ENCODE measurements at places on chromosomes 6 and 20.

DNA sequence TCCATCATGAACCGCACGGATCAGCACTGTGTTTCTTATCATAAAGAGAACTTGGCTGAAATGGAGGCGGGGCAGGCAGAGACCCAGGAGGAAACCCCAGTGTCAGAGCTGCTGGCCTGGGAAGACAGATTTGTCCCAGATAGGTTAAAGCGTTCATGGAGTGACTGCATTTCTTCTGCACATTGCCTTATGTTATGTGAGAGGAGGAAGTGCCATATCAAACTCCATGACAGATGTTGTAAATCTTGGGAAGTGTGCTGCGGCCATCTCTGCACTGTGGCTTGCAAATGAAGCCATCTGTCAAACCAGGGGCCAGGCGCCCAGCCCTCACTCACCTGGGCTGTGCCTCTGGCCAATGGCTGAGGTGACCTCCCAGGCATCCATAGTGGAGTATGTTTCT lies 163.0 kb downstream of the SLC24A3 start:
- no peak for DNase-seq

GRCh38 chr20:48042628-48043027 lies 257.3 kb upstream of the SULF2 start:
- no peak for DNase-seq

DNA sequence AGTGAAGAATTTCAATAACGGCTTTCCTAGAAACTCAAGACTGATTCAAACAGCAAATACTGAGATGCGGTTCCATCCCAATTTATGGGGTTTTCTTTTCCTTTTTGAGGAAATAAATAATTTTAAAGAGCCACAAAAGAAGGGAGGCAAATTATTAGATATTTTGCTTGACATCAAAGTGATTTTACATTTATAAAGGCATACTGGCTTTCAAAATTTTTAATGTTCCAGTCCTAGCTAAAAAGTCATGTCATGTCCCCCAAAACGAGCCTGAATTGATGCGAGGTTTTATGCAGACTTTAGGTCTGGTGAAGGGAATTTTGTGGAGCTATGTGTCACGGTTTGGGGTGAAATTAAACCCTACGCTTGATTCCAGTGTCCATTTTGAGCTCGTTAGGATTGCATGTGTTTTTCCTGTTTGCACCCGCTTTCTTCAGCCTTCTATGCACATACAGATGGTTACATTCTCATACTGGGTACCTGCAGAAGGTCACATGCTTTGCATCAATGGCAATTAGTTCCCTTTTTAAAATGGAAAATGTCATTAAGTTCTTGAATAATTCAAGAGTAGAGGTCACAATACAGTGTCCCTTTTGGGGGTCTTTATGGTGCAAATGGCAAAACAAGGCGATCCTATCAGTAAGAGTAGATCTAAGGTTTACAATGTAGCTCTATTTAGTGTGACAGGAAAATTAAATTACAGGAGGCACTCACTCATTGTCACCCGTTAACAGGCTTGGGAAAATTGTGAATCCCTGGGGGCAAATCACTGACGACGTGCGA lies 17.3 kb downstream of the FOXA2 start:
- DNase-seq: no peak

DNA sequence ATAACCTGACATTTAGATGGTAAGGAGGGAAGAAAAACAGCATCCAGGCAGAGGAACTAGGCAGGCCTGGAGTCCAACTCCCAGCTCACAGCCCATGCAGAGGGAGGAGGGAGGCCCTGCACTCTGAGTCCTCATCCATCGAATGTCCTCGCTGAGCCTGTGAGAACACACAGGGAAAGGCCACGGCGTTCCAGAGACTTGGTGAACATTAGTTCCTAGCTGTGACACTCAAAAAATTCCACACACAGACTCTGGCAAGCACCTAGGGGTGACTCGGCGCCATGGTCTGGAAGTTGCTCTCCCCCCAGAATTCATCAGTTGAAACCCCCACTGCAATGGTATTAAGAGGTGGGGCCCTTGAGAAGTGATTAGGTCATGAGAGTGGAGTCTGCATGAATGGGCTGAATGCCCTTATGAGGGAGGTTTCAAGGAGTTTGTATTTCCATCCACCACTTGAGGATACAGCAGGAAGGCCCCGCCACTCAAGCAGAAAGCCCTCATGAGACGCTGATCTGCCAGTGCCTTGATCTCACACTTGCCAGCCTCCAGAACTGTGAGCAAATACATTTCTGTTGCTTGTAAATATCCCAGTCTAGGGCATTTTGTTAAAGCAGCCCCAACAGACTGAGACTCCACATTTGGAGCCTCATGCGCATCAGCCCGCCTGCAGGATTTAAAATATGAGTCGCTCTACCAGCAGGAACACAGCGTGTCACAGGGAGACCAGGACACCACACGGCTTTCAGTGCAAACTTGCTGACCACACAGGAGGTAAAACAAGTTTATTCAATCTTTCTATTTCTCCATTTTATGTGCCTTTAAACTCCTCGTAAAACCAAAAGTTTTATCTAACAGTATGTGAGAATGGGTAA lies 73.9 kb downstream of the WDR27 start:
- no peak for DNase-seq

- DNase-seq: no peak
Observed at GRCh38 chr6:7846966-7847818, 63.4 kb downstream of the TXNDC5 start.

GRCh38 chr6:163327921-163328320 lies 86.6 kb upstream of the QKI start:
- no peak for DNase-seq

- DNase-seq: no peak
Observed at GRCh38 chr6:22372922-22373321, 76.1 kb upstream of the PRL start.

DNA sequence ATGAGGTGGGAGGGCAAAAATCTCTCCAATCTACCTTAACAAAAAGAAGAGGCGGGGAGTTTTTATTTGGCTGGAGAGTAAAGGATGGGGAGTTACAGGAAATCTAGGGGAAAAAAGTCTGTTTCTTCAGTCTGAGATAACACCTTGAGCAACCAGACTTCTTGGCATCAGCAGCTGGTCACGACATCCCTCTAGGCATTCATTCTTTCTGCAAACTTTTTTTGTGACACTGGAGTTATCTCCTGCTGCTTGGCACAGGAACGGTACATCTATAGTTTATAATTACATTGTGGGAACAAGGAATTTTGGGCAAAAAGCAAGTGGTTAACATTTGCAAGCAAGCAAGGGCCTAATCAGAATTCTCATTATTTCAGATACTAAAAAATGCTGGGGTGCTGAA lies 50.6 kb upstream of the IFNGR1 start:
- DNase-seq: no peak

- no peak for DNase-seq
Observed at GRCh38 chr6:29509239-29509638, 21.5 kb upstream of the MAS1L start.

- DNase-seq: no peak
Observed at GRCh38 chr6:149440735-149441671, 40.9 kb downstream of the SUMO4 start.

GRCh38 chr6:64010010-64010409 lies 374.4 kb downstream of the PHF3 start:
- no peak for DNase-seq

DNA sequence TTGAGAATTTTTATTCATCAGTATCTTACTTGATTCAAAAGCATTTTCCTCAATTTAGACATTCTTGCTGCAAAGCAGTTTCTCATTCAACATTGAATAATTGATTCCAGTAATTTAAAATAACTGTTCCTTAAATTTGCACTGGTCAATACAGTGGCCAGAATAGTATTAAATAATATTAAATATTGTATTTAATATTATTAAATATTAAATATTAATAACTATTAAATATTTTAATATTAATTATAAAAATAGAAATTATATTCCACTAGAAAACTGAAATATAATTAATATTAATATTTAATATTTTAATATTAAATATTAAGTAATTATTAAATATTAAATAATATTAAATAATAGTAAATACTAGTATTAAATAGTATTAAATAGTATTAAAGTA lies 758.8 kb downstream of the EYS start:
- no peak for DNase-seq

GRCh38 chr6:157667211-157668008 lies 155.6 kb upstream of the SNX9 start:
- no peak for DNase-seq

DNA sequence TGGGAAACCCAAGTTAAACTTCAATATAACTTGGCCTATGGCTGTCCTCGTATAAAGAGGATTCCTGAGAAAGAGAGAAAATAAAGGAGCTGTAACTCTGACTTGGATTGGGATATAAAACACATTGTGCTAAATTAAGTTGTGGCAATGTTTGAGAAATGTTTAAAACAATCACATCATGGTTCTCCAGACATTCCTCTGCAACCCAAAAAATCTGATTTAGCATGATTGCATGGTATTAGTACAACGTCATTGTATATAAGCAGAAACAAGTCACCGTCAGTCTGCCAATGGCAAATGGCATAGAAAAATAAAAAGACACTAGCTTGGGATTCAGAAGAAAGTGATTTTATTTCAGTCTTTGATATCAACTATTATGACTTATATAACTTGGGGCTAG lies 140.2 kb upstream of the FAM83B start:
- DNase-seq: no peak

DNA sequence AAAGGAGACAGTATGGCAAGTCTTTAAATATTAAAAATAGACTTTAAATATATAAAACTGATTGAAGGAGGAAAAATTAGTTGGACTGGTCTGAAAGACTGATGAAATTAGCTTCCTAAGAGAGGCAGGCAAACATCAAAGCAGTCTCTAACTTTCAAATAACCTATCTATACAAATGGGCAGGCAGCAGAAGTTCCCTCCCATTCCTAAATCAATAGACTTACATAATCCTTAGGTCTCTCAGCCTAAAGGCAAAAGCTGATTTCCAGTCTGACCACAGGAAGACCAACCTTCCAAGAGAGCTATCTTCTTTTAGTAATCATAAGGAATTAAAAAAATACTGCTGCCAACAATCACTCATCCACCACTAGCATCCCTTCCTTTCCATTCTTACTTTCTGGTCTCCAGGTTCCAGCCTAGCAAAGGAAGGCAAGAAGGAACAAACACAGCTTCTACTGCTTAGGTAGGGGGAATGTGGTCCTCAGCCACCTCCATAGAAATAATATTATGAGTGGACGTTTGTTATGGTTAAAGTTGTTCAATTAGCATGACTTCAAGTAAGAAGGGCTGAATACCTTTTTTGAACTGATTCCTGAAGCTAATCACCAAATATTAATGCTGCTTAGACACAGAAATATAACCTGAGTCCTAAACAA lies 44.1 kb downstream of the SESN1 start:
- no peak for DNase-seq

DNA sequence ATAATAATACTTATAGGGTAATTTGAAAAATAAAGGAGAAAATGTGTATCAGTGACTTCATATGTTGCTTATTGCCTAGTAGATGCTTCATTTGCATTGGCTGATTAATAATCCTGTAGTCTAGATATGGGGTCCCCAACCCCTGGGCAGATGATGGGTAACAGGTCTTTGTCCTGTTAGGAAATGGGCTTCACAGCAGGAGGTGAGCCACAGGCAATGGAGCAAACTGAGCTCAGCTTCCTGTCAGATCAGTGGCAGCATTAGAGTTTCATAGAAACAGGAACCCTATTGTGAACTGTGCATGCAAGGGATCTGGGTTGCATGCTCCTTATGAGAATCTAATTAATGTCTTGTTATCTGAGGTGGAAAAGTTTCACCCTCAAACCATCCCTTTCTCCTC lies 1049.5 kb upstream of the EPHA7 start:
- no peak for DNase-seq

DNA sequence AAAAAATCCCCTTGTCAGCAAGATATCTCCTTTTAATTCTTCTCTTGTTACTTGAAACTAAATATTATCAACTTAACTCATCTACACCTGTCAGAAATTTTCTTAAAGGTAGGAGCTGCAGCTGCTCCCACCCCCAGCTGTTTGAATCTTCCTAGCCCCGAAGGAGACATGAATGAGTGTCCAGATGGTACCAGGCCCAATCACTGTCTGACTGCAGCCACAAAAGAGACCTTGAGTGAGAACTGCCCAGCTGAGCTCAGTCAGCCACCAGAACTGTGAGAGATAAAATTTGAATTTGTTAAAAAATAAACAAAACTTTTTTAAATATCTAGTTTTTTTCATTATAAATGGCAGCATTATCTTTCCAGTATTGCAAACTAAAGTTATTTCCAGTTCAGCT lies 84.7 kb downstream of the PRSS35 start:
- DNase-seq: no peak

DNA sequence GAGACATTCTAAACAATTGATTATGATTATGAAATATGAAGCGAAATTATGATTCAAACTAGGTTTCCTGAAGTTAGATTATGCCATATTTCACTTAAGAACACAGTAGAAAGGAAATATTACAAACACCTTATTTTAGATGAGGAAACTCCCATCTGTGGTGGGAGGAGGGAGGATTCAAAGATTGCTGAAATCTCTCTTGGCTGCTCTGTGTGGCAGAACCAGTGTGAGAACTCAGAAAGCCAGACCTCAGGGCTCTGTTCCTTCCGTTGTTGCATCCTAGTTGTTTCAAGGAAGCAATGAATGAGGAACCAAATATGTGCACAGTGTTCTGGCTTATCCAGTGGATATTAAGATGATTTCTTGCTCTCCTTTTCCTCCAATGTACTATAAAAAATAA lies 2.1 kb downstream of the TAAR5 start:
- no peak for DNase-seq

All from left lobe of liver (tissue), 2 donors.